Left hindlimb (tissue), 1 donor: ENCODE measurements at places on chromosomes 12 and 14.

DNA sequence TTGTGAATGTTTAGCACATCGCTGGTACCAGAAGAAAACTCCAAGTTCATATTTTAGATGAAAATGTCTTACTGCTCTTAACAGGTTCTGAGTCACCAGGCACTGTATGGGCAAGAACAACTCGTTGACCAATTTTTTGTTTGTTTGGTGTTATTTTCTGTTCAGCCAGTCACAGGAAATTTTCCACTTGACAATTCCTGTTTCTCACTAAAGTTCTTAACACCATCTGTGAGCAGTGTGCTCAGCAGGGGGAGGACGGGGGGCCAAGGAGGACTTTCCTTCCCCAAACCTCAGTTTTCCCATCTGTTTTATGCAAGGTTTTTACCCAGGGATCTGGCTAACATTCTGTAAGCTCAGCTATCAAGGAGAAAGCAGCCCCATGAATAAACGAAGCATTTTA lies 3.0 kb downstream of the NUAK1 start:
- DNase-seq = no peak

DNA sequence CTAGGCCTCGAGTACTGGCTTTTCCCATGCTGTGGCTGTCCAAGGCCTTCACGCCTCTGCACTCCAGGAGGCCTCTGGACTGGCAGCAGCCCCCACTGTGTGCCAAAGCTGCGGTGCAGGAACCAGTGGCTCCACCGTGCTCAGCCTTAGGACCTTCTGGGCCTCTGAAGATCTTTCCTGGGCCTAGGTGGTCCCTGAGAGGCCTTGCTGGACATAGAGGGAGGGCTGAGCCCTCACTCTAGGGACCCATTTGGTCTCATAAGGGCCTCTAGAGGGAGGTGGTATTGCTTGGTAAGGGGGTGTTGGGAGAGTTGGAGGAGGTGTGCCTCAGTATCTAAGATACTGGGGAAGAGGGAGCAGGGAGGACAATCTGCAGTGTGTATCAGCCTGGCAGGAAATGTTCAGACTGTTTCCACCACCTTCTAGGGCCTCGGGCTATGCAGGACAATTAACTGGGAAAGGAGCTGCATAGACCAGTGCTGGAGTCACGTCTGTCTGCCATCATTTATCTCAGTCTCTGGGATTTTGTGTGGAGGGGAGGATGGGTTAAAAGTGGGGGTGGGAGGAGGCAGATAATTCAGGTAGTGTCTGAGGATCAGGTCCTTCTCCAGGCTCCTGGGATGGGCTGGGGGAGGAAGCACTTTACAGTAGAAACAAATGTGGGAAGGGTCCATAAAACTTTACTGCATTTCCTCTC lies 2.9 kb downstream of the HOXC5 start:
- peak; percentile 26 for DNase-seq

DNA sequence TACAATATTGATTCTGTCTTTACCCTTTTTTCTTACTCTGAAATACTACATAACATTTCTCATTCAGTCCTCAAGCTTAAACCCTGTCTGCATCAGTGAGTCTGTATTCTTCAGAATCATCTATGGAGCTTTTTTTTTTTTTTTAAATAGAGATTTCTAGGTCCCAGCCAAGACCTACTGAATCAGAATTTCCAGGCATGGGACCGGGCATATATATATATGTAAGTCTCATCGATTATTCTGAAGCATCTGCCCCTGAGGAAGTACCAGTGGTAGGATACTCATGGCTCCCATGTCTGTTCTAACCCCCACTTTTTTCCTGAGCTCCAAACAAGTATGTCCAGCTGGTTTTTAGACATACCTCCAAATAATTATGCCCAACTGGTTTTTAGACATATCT lies 6.1 kb downstream of the DDX47 start:
- DNase-seq = no peak

DNA sequence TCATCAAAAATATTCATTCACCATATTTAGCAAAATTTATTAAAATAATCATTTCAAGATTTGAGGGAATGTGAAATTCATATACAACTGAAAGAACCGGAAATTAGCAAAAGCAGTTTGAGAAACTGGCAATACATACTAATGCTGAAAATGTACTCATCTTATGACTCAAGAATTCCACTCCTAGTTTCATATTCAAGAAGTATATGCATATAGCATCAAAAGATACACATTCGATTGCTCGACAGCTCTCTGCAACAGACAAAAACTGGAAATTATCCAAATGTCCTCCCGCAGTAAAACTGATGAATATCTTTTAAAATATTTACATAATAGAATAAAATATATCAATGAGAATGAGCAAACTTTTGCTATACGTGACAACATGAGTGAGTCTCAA lies 189.2 kb upstream of the MGAT4C start:
- no peak for DNase-seq

DNA sequence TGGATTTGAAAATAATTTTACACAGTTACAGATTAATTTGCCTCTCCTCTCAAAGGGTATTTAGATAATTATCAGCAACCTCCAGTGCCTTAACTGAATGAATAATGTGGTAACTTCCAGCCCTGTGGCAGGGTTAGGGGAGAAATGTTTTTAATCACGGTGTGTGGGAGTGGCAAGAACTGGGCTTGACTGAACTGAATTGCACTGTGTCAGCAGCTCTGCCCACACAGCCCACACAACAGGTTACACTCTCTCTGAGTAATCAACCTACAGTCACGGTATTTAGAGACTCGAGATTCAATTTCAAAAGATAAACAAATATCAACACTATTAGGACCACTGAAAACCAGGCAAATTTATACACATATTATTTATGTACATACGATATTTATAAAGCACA lies 198.5 kb downstream of the KCNC2 start:
- DNase-seq = no peak

GRCh38 chr14:74941676-74942097 lies 13.7 kb downstream of the PGF start:
- peak; percentile 26 for DNase-seq

DNA sequence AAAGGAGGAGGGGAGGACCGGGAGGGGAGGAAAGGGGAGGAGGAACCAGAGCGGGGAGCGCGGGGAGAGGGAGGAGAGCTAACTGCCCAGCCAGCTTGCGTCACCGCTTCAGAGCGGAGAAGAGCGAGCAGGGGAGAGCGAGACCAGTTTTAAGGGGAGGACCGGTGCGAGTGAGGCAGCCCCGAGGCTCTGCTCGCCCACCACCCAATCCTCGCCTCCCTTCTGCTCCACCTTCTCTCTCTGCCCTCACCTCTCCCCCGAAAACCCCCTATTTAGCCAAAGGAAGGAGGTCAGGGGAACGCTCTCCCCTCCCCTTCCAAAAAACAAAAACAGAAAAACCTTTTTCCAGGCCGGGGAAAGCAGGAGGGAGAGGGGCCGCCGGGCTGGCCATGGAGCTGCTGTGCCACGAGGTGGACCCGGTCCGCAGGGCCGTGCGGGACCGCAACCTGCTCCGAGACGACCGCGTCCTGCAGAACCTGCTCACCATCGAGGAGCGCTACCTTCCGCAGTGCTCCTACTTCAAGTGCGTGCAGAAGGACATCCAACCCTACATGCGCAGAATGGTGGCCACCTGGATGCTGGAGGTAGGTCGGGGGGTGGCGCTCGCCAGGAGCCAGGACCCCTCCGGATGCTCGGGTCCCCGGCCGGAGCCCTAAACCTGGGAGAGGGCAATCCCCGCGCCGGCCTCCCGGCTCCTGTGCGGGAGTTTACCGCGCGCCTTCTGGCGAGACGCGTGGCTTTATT lies at the start of gene CCND2:
TSS of gene CCND2 (plus strand) at position 111 of the 744 bp plus-strand sequence. CDS start at position 390, 279 bp downstream.
- peak; percentile 96 for DNase-seq

DNA sequence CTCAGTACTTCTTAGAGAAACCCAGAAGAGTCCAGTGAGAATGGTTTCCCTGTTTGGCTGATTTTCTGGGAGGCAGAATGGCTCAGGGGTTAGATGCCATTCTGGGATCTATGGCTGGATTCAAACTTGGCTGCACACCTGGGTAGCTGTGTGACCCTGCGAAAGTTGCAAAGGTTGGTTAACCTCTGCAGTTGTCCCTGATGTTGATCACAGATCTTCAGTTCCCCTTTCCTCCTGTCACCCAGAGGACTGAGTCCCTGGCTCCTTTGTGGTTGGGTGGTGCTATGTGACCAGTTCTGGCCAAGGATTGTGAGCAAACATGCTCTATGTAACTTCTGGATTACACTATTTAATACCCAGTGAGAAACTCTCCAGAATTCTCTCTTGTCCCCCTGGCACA lies 418.0 kb downstream of the RGS6 start:
- no peak for DNase-seq

DNA sequence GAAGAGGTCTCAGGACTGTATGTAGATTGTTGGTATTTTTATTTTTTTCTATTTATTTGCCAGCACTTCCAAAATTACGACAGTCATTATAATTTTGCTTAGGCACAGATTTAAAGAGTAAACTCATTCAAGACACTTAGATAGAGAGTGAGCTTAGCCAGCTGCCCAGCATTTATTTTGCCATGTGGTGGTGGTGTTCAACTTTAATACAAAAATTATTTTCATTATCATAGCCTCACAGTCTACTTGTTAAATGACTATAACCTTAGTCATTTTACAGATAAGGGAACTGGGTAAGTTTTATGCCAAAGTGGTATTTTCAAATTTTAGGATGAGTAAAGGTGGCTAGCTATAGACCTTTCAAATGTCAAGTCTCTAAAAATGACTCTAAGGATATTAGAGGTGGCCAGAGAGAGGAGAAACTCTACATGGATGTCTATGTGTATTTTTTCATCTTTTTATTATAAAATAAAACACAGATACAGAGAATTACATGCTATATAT lies 66.7 kb downstream of the LRRC9 start:
- DNase-seq = no peak

GRCh38 chr14:67335781-67336180 lies 23.8 kb downstream of the ATP6V1D start:
- DNase-seq = no peak

DNA sequence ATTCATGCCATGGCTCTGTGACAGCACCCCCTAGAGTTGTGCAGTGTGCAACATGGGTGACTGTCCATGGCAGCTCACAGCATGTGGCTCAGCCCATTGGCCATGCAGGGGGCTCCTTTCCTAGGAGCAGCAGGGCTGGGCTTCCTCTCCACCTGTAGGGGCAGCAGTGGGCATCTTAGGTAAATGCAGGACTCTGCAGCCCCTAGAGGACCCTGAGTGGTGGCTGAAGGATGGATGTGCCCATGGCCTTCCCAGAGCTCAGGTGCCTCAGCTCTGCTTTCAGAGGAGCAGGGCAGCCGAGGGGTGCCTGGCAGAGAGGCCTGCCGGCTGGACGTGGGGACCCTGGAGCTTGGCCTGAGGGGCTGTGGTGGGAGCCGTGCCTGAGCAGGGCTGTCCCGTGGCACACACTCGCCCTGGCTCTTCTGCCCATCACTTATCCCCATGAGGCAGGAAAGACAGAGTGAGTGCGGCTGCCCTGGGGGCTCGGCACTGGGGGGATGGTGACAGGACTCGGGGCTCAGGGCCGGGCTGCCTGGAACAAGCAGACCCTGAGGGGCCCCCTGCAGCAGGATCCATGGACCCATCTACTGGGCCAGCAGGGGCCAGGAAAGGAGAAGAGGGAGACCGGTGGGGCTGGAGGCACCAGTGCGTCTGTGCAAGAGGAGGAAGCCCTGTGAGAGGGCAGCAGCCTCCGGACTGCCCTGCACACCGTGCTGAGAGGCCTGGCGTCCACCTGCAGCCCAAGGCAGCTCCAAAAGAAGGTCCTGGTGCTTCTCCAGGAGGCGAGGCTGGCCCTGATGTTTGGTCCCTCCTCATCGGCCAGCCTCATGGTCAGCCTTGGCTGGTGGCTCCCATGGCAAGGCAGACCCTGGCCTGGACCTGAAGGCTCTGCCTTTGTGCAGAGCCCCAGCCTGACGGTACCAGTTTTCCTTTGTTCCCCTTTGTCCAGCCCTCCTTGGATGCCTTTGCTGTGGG lies 7.6 kb downstream of the ADSS1 start:
- DNase-seq = no peak

- no peak for DNase-seq
These were observed 42.0 kb upstream of the BMAL2 start for GRCh38 chr12:27290501-27291168.

GRCh38 chr12:10196210-10196609 lies 16.5 kb upstream of the GABARAPL1 start:
- no peak for DNase-seq

DNA sequence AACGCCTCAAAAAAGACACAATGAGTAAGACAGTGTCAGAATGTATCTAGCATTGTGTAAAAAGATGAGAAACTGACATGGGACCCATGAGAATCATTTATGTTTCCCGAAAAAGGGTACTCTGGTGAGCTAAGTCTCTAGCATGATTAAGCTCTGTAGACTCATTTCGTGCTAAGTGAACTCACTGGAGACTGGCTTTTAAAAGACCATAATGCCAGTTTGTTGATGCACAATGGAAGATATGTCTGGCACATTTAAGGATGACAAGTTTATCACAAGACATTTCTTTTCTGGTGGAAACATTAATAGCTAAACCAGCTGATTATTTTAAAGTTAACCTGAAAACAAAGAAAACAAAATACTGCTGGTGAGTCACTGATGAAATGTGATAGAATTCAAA lies 233.5 kb downstream of the SLC2A13 start:
- no peak for DNase-seq

DNA sequence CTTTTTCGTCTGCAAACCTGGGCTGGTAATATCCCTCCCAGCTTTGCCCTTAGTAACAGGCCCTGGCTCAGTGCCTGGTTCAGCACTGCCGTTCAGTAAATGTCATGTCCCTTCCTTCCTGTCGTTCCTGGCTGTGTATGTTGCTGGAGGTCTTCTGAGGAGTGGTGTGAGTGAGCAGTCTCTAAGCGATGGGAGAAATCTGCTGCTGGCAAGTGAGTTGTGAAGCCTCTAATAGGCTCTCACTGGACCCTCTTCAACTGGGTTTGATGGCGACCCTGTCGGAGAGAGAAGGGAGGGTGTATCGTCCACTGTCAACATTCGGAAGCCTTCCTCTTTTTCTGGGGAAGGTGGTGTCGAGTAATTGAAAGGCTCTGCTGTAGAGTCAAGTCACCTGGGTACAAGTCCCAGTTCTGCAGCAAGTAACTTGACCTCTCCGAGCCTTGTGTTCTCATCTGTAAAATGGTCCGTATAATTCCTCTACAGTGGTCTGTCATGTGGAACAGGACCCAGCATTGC lies 62.8 kb downstream of the HRK start:
- peak; percentile 37 for DNase-seq

GRCh38 chr12:105774037-105774436 lies 364.7 kb downstream of the NUAK1 start:
- DNase-seq = no peak

DNA sequence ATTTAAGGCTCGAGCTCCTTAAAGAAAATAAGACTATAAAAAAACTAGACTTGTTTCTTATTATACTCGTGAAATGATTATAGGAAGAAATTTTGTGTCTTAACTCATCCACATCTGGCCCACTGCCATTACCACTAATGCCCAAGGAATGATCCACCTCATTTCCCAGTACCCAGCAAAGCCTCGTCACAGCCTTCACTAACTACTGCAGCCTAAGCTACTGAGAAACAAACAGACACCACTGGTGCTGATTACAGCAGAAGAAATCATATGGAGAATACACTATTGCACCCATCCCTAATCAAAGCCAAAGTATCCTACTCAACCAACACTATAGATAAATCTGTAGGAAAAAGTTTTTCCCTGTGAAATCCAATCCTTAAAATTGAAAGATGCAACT lies 205.3 kb upstream of the NAV3 start:
- no peak for DNase-seq

- no peak for DNase-seq
These were observed 24.7 kb upstream of the ANO6 start for GRCh38 chr12:45191239-45191638.
